ENCODE measurements at places on chromosomes 4 and X.

- DNase-seq: no peak
These were observed 178.7 kb downstream of the SPRY1 start for GRCh38 chr4:123575291-123575690.

- no peak for DNase-seq
These were observed 57.7 kb downstream of the ARHGAP10 start for GRCh38 chr4:147789596-147789995.

DNA sequence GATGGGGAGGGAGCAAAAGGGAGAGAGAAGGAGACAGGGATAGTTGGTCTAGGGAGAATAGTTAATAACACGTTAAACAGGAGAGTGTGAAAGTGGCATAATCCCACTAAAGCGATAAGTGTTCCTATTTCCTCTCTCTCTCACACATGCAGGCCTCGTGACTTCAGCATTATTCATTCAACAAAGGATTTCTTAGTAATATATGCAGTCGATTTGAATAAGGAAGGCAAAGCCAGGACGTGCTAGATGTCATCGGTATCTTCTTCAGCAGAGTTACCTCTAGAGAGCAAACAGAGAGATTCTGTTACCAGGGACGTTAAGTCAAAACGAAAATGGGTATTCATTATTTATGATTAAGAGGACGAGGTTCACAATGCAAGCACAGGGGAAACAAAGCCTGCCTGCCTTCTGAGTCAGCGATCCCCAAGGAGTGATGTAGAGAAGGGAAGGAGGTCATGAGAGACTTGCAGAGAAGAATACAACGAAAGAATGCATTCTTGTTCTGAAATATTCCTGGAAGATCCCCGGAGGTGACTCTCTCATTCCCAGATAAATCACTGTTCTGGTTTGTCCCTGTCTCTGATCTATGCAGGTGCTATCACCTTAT is 1048.4 kb downstream of the NLGN4X start:
- no peak for DNase-seq

- peak; percentile 62 for DNase-seq
These were observed 118.7 kb upstream of the AP1S2 start for GRCh38 chrX:15973299-15973698.

- no peak for DNase-seq
These were observed 35.2 kb downstream of the DTHD1 start for GRCh38 chr4:36316607-36317006.

DNA sequence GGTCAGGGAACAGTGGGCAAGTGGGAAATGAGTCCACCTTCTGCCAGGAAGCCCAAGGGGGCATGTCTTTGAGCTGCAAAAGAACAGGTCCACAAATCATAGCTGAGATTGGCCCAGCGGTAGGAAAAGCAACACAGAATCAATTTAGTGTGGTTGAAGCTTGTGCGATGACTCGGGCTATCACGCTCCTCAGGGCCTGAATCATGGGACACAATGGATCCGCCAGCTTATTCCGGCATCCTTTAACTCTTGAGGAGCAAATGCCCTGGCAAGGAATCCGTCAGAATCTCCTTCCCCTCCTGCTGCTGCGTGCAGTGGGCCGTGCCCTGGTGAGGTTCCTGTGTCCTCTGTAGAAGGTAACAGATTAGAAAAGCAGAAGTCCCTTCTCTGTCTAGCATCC is 98.0 kb downstream of the RELL1 start:
- no peak for DNase-seq

- peak; percentile 52 for DNase-seq
These were observed 45.8 kb upstream of the ARSJ start for GRCh38 chr4:114025176-114025777.

- no peak for DNase-seq
These were observed 177.3 kb upstream of the SLIT2 start for GRCh38 chr4:20074450-20074849.

- no peak for DNase-seq
These were observed 621.3 kb upstream of the PCDH10 start for GRCh38 chr4:132527817-132528216.

DNA sequence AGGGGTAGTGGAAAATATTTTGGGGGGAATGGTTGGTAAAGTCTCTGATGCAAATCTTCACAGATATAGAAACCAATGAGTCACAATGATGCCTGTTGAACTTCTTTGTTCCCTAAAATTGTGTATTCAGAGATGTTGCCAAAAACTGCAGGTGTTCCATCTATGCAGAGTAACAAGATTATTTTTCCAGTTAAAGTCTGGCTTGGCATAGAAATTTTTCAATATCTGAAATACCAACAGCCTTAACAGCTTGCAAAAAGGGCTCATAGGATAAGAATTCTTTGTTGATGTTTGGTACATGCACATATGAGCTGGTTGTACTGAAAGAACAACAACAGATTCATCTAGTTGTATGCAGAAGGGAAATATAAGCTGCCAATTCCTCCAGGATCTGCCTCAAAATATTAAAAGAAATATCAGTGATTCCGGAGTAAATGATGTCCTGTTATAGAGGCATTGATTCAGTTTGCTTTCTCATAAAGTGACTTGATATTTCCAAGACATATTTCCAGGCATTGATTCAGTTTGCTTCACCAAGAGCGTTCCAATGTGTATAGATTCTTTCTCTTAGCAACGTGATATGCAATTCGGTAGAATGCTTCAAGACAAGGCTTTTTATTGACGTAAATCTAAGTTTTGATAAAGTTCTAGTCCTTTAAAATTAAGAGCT is 564.4 kb downstream of the TMA16 start:
- DNase-seq: no peak

GRCh38 chr4:88744609-88745008 is 47.0 kb upstream of the NAP1L5 start:
- no peak for DNase-seq

DNA sequence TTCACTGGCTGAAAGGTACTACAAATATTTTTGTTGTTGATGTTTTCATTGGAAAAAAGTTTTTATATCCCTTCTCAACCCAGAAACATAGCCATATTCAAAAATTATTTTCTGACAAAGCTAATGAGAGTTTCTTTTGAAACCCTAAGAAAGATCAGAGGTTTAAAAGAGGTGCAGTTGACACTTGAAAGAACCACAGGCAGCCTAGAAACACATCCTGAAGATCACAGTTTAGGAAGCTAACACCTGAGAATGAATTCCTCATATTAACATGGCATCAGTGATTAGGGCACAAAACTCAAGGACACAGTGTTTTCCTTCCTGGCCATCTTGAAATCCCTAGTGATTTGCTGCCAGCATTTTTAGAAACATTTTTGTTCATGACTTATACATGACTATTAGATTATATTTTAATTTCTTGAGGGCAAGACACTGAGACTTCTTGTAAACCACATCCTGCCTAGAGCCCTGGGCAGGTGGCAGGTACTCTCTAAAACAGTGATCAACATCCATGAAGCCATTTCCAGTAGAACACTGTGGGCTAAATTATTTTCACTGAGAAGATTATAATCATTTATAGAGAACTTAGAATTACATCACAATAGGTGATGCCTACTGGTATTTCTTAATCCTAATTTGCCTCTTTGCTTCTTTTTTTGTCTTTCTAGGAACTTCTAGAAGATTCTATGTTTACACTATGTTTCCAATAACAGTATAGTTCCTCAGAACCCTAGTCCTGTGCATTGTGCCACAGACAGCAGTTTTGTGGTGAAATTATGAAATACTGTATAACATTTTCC is 80.0 kb downstream of the ARSJ start:
- DNase-seq: peak; percentile 81

GRCh38 chr4:85399270-85399669 is 75.7 kb upstream of the ARHGAP24 start:
- no peak for DNase-seq

DNA sequence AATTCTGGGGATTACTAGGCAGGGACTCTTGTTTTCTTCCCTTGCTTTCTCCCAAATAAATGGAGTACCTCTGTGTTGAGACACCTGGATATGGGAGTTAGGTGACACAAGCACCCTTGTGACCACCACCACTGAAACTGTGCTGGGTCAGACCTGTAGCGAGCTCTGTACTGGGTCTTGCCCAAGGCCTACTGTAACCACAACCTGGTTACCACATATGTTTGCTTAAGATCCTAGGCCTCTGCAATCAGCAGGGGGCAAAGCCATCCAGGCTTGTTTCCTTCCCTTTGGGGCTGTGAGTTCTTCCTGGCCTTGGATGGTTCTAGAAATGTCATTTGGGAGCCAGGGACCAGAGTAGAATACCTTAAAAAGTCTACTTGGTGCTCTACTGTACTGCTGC is 49.4 kb downstream of the LPAR4 start:
- peak; percentile 20 for DNase-seq

- peak; percentile 34 for DNase-seq
These were observed 142.9 kb upstream of the MBNL3 start for GRCh38 chrX:132631579-132632232.

DNA sequence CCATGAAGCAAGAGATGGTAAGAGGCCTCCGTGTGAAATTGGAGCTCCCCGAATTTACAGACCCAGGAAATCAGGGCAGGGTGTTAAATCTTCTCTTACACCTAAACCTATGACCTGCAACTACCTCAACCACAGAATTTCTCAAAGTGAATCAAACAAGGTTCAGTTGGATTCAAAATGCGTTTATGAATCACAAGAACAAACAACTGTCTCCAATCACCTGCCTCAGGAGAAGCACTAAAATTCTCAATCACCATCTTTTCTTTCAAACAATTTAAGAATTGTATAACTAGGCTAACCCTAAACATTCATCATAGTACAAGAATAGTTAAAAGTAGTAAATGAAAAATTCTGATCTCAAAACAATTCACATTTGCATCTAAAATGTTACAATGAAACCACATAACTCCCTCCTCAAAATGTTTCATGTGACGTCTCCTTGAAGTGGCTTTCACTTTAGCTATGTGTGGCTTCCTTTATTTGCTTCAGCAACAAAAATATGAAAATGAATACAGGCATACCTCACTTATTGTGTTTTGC is 19.2 kb downstream of the PPP3CA start:
- peak; percentile 25 for DNase-seq

DNA sequence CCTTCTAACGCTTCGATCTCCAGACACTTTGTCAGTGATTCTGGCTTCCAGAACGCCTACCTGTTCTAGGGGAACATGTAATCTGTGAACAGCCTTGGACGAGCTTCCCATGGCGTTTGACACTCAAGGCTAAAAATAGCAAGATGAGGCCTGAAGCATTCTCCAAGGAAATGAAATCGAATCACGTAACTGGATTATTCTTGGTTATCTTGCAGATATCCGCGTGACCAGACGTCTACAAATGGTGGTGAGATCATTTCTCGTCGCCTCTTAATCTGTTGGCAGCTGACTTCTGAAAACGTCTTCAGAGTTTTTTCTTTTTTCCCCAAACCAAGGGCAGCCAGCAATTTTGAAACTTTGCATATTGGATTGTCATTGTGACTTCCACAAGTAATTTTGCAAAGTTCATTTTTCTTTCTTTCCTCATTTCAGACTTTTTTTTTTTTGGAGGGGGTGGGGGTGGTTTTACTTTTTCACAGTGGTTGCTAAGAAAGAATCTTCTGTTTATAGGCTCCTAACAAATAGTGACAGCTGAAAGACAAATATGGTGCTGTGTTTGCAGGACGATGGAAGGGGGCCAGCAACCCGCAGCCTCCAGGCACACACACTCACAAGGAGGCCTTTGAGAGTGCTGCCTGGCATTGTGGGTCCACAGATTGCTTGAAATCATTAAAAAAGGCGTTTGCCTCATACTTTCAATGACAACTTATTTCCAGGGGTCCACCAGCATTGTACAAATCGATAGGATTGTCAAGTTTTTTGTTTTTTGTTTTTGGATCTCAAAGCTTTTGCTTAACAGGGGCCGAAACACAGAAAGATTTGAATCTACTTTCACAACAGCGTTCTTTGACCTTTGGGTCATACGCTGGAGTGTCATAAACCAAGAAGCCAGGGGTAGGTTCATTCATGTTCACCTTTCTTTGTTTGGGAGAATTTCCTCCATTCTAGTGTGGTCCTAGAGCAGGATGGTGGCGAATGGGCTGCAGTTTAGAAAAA is 32.4 kb upstream of the PDLIM3 start:
- no peak for DNase-seq

DNA sequence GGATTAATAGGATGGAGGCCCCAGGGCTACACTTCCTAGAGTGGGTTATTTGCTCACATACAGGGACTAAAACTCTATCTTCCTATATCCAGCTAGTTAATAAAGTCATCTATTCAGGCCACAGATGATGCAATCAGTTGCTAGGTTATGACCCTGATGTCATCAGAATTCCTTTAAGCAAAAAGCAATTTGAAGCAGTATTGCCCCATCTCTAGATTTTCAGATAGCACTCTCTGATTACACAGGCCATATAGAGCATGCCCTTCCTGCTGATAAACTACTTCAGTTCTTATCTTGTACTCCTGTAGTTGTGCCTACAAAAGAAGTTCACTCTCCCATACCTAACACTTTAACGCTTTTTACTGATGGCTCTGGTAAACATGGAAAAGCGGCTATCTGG is 84.8 kb downstream of the TMEM144 start:
- no peak for DNase-seq

GRCh38 chr4:186852073-186852420 is 128.4 kb upstream of the FAT1 start:
- DNase-seq: no peak

- no peak for DNase-seq
These were observed 21.3 kb upstream of the SOX3 start for GRCh38 chrX:140526171-140526570.

DNA sequence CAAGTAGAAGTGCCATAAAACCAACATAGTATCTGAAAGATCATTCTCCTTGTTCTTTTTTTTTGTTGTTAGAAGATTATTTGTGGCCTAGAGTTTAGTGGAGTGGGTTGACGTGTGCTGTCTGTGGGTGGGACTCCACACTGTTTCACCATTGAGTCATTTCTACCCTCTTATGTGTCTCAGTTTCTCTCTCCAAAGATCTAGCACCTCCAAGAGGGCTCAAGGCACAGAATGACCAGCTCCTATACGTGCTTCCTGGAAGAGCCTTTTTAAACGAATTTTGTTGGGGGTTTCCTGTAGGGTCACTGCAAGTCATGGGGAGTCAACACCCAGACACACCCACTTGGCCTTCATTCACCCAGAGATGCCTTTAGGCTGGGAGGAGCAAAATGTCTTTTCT is 150.1 kb downstream of the KLF8 start:
- no peak for DNase-seq

- DNase-seq: no peak
These were observed 214.1 kb downstream of the BCOR start for GRCh38 chrX:39883666-39884065.

GRCh38 chr4:47615385-47615784 is 130.3 kb downstream of the ATP10D start:
- no peak for DNase-seq

DNA sequence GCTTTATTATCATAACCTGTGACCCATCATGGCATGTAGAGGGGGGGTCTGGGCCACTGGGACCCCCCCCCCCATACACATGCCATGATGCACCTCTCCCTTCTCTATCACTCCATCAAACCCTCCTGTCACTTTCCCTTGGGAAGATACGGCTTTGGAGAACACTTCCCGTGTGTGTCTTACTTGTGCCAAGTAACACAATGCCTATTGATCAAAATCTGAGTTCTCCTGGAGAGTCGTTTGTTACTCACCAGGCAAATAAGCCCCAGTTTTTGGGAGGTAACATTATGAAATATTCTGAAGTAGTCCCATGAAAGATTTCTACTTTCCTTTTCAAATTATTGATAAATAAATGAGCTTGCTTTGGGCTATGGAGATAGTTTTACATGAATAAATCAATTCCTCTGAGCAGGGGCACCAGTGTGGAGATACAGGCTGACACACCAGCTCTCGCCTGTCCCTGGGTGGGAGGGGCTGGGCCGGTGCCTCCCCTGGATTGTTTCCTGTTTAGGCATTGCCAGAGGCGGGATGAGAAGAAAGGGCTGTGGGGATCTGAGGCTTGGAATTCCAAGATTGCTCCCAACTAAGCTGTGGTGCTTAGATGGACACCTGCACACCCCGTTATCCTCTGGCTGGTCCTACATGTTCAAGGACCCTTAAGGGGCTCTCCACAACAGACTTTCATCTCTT is 63.2 kb upstream of the WWC2 start:
- no peak for DNase-seq
